ENCODE measurements at places on chromosomes 16 and 17.
A peak's percentile ranks its signal among the peaks of the same experiment; 100 is the strongest.

GRCh38 chr17:19558946-19559345, 25.3 kb downstream of the SLC47A1 start:
- no peak for DNase-seq

DNA sequence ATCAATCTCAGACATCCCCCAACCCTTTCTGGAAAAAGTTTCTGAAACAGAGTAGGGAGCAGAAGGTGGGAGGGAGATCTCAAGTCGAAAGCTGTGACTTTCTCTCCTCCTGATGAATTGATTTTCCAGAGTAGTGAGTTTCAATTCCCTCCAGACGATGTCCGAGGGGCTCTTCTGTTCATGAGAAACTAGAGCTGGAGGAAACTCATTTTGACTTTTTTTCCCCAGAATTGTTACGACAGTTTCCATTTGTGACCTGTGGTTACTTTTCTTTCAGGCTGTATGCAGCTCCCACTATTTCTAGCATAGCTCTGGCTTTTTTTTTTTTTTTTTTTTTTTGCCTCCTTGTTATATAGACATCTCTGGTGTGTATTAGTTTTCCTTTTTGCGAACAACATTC, 422.1 kb upstream of the SALL1 start:
- DNase-seq = no peak

- no peak for DNase-seq
Measured at GRCh38 chr16:73053364-73054124, 5.6 kb upstream of the ZFHX3 start.

- DNase-seq = no peak
Measured at GRCh38 chr16:62985722-62986121, 949.5 kb upstream of the CDH8 start.

- peak; percentile 19 for DNase-seq
Measured at GRCh38 chr17:13016881-13017654, 759 bp downstream of the ELAC2 start.

DNA sequence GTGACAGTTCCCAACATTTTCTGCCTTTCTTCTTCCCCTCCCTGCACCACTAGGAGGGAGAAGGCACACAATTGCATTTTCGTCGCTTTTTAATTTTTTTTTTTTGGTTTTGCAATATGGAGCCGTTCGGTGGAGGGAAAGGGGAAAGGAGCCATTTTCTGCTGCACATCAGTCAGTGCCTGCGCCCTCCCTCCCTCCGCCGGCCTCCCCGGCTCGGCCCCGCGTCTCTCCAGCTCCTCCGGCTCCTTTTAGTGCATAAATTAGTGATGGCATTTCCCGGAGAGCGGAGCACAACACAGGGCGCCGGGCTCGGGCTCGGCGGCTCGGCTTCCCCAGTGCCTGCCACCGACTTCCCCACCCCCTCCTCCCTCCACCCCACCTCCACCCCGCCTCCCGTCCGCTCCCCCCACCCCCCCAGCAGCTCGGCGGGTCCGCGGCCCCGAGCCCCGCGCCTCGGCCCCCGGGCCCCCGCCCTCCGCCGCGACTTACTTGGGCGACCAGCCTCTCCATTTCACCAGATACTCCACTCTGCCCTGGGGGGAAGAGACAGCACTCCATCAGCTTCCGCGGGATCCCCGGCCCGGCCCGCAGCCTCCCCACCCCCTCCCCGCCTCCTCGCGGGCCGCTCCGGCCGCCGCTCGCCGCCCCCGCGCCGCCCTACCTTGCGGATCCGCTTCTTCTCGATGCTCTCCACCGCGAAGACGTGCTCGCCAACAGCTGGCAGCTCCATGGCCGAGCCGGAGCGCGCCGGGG, 542 bp downstream of the CBX4 start:
- peak; percentile 37 for DNase-seq

DNA sequence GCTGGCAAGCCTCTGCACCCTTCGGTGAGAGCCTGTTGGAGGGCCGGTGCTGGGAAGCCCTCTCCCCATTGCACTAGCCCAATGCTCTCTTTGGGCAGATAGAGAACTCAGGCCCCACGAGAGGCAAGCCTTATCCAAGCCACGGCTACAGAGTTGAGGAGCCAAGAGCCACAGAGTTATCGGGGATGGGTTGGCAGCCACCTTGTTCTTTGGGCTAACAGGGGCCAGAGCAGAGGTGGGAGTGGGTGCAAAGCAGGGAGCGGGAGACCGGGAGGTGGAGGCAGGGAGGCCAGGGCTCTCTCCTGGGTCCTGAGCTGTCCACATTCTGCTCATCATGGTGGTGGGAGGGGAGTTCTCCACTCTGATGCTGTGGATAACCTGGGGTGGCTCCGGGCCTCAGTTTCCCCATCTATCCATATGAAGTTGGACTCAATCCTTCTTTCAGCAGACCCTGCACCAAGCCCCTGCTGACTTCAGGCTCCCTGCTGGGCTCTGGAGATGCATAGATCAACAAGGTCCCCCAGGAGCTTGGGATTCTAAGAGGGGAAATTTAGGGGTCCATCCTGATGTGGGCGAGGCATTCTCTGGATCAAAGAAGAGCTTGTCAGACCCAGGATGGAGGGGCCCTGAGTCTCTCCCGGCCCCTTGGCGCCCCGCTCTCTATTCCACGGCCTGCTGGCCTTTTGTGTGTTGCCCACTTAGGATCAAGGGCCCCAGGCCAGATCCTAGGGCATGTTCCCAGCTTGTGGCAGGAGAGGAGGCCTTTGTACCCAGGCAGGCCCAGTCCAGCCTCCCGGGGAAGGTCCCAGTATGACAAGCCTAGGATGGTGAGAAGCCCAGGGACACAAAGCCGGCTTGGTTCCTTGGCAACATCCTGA, 557 bp upstream of the CX3CL1 start:
- no peak for DNase-seq

DNA sequence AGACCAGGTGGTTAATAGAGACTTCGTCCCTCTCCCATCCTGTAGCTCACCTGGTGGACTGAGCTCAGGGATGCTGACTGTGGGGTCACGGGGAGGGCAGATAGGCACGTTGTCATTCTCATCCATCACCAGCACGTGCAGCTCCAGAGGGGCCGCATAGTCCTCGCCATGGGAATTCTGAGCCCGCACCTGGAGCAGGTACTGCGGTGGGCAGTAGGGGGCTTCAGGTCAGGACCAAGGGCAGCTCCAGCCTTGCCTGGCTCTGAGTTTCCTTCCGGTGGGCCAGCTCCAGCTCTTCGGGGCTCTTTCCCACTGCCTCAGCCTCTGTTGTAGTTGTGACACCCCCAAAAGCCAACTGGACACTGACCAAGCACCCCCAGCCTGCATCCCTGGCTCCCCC, 5.6 kb downstream of the CDH16 start:
- DNase-seq = no peak

DNA sequence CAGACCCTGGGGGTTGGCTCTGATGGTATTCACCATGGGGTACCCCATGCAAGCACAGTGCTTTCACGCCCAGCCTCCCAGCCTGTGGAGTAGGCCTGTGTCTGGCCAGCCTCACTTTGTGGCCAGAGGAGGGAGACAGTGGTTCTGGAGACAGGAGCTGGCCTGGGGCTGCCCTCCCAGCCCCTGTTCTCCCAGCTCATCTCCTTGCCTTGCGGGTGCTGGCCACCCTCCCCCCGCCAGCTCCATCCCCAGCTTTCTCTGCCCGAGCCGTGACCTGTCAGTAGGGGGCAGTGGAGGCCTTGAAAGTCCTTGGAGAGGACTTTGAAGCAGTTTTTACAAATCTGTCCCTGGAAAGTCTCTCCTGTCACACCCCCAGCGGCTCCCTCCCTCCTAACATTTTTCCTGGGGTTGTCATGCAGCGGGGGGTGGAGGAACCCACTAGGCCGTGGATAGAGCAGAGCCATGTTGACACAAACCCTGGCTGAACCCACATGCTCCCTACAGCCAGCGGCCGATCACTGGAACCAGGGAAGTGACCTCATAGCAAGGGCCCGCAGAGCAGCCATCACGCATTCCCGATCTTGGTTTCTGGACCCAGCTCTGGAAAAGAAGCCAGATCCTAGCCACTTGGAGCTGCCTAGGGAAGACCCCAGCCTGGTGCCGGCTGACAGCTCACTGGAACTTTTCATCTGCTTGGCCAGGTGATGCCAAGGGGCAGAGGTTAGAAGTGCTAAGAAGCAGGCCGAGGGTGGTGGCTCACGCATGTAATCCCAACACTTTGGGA, 289.4 kb downstream of the SEC14L1 start:
- DNase-seq = peak; percentile 73
